ENCODE measurements at places on chromosomes 2 and 18.

GRCh38 chr2:184359379-184359778, 238.9 kb upstream of the ZNF804A start:
- DNase-seq = no peak

DNA sequence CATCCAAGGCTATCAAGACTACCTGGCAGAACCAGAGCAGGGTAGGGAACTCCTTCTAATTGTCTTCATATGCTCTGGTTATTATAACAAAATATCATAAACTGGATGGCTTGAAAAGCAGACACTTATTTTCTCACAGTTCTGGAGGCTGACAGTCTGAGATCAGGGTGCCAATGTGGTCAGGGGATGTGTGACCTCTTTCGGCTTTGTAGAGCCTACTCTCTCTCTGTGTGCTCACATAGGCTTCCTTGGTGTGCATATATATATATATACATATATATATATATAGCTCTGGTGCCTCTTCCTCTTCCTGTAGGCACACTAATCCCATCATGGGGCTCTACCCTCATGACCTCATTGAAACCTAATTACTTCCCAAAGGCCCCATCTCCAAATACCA, 101.6 kb downstream of the ARL6IP6 start:
- no peak for DNase-seq

GRCh38 chr2:150983314-150983897, 278.3 kb downstream of the RBM43 start:
- no peak for DNase-seq

DNA sequence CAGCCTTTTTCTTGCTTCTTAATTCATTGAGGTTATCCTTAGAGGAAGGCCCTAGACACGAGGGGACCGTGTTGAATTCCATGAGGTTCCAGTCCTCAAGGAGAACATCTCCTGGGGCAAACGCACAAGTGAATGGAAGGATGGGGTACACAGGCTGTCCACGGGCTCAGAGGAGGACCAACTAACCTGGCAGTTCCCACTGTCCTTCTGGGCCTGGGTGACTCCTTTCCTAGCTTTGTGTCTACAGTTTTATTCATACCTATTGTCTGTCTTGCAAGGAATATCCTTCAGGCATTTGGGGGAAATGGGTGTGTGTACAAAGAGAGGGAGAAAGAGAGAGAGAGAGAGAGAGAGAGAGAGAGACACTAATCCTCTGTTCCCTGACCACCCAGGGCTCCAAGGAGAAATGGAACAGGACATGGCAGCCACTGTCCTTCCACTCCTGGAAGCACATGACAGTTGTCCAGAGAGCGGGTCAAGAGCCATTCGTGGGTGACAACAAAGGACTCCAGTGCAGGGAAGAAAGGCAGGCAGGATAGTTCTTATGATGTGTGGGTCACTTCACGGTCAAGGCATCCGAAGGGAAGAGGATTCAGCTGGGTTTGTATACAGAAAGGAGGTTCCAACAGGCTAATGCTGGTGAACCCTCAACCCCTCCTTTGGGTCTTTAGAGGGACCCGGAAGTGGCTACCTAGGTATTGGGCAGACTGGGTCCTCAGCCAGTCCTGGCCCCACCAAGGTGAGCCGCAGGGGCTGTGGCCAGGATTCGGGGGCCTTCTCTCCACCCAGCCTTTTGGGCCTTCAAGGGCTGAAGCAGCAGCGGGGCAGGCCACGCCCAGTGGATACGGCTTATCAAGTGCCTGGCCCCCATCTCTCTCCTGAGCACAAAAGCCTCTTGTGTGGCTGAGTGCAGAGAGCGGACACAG, 150.6 kb downstream of the MYCN start:
- no peak for DNase-seq

DNA sequence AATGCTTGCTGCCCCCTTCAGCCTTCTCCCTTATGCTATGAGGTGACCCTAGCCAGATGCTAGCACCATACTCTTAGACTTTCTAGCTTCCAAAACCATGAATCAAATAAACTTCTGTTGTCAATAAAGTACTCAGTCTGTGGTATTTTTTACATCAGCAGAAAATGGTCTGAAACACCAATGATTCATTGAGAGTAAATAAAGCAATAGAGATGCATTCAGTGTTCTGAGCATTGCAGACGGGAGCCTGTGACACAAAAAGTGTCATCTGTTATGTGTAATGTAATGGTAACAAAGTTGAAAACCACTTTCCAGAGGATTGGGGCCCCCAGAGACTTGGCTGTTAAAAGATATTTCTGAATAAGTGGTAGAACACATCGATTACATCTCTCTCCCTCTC, 758.0 kb upstream of the NRXN1 start:
- no peak for DNase-seq

DNA sequence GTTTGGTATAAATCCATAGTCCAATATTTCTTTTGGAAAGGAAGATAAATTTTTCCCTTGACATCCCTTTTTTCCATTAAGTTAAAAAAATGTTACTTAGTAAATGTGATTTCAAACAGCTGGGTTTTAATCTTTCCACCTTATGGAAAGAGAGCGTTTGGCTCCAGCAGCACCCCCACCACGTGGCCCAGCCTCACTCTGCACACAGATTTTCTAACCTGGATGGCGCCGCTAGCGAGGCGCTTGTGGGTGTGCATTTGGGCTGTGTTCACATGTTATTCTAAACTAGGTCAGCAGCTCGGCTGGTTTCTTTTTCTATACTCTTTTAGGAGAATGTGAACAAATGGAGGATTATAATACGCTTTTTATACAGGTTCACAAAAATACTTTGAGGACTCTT, 218.0 kb downstream of the LDLRAD4 start:
- peak; percentile 77 for DNase-seq

DNA sequence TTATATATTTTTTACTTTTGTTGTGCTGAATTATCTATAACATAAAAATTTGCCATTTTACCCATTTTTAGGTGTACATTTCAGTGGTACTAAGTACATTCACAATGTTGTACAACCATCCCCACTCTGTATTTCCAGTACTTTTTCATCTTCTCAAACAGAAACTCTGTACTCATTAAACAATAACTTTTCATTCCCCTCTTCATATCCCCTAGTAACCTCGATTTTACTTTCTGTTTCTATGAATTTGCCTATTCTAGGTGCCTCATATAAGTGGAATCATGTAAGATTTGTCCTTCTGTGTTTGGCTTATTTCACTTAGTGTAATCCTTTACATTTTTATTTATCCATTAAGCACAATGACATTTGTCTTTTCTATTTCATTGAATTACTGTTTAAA, 51.3 kb downstream of the GTF2A1L start:
- DNase-seq = no peak

- DNase-seq = no peak
Measured at GRCh38 chr2:186882511-186883071, 33.6 kb upstream of the ZSWIM2 start.

DNA sequence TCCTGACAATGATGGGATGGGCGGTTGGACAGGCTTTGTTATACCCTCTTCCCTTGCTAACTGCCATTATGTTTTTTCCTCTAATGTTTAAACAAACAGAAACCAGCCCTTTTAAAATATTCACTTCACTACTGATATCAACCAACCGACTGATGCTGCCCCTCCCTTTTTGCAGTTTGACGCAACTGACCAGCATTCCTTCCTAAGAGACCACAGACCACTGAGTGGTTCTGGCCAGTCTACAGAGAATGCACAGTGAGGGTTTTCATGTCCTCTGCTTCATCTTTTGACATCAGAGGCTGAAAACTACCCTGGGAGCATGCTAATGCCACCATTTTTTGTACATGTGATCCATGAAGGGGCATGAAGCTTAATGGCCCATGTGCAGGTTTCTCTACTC, 85.3 kb downstream of the CYP26B1 start:
- no peak for DNase-seq

DNA sequence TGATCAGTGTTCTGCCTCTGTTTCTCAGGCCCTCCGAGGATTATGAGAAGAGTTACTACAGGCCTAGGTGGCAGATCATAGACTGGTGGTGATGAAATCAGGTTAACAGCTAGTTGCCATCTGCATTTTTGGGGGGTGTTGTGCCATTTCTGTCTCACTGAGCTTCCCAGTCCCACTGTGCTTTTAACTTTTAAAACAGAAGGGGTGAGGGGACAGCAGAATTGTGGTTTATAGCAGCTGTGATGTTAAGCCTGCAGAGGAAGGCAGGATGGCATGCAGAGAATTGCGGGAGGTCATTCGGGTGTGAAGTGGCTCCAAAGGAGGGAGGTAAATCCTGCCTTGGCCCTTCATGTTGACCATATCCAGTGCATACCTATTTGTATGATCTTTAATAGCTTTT, 5.0 kb downstream of the CAB39 start:
- DNase-seq = no peak

- DNase-seq = no peak
Measured at GRCh38 chr2:73092146-73092783, 20.5 kb downstream of the RAB11FIP5 start.

GRCh38 chr2:233288663-233289062, 19.0 kb upstream of the SAG start:
- DNase-seq = no peak

GRCh38 chr2:72533765-72534164, 292.1 kb downstream of the EXOC6B start:
- DNase-seq = no peak

- no peak for DNase-seq
Measured at GRCh38 chr18:56388571-56388970, 249.8 kb downstream of the TXNL1 start.

DNA sequence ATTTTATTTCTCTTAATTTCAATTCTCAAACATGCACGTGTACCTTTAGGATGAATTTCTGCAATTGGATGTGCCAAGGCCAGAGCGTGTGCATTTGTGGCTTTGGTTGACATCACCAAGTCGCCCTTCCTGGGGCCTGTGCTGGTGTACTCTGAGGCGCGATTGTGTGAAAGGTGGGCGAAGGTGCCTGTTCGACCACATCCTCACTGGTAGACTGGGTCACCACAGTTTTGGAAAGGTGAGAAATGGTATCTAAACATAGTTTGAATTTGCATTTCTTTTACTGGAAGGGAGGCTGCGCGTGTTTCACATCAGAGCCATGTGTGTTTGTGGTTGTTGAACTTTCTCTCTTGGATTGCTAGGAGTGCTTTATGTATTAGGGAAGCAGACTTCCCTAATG, 89.8 kb downstream of the LDLRAD4 start:
- DNase-seq = peak; percentile 20

- no peak for DNase-seq
Measured at GRCh38 chr2:29942711-29943110, 21.3 kb upstream of the ALK start.

DNA sequence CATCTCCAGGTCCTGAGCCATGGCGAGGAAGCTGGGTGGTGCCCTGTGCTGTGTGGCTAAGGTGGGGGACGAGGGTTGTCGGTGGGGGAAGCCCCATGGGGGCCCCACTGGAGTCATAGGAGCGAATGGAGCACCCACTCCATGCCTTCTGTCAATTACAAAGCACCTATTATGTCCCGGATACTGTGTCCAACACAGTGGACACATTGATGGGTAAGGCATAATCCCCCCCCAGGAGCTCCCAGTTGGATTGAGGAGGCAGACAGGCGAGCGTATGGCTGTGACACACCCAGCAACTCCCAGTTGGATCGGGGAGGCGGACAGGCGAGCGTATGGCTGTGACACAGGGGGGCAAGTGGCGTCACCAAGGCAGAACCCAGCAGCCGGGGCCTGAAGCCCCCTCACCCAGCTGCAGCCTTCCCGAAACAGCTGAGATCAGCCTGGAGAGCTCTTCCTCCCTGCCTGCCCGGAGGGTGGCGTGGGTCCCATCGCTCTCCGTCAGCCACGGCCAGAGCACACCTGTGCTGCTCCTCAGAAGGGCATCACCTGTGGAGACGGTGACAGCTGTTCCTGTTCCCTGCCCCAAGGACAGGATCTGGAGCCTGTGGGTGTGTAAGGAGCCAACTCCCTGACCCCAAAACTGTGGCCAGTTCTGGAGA, 69.6 kb downstream of the HPCAL1 start:
- no peak for DNase-seq

DNA sequence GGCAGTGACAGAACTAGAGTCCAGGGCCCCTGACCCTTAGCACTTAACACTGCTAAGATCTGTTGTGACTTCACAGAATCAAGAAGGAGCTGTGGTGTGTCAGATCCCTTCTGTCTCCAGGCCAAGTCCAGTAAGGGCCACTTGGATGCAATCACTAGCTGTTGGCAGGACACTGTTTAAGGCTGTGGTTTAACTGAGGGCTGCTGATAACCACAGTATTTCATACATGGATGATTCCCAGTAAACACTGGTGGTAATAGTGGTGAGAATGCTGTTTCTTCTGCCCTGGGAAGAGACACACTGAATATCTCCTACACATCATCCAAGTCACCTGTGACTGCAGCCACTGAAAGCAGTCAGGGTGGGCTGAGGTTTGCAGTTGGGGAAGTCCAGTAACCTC, 77.7 kb upstream of the FBXO11 start:
- DNase-seq = no peak

GRCh38 chr2:160252278-160252887, 52.3 kb upstream of the ITGB6 start:
- DNase-seq = no peak

DNA sequence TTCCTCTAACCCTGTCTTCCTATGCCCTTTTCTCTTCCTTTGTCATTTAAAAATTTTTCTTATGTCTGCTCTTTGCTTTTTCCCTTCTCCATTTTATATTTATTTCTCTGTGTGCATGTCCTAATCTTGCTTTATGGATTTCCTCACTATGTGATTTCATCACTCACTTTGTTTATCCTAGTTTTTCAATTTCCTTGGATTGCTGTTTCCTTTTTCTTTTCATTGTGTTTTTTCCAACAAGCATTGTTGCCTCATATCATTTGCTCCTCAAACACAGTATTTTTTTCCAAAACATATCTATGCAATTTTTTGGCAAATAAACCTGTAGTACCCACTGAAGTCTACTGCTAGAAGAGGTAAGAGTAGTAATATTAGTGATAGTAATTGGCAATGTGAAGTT, 67.4 kb upstream of the PNPT1 start:
- no peak for DNase-seq

- no peak for DNase-seq
Measured at GRCh38 chr2:38491436-38491835, 111.3 kb downstream of the HNRNPLL start.

- DNase-seq = no peak
Measured at GRCh38 chr18:79947054-79947755, 4.2 kb downstream of the SLC66A2 start.

GRCh38 chr2:203585516-203585915, 50.4 kb upstream of the RAPH1 start:
- no peak for DNase-seq

- DNase-seq = no peak
Measured at GRCh38 chr2:152369176-152369860, 34.3 kb downstream of the FMNL2 start.

DNA sequence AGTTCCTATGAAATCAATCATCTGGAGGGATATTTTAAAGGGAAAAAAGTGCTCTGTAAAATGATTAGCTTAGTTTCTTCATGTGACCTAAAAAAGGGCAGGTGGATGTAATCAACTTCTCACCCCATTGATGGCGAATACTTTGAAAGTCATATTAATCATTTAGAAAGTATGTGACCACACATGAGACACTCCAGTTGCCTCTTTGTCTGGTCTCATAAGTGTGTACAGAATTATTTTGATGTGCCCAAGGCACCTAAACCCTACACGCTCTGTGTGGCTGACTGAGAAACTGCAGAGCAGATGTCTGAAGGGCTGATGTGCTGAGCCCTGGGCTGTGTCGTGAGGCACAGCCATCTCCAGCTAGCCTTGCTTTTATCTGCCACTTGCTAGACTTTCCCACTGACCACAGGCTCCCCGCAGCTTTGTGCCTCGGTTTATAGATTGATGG, 26.9 kb downstream of the SGPP2 start:
- DNase-seq = no peak

- DNase-seq = no peak
Measured at GRCh38 chr2:200762127-200762526, 49.6 kb upstream of the BZW1 start.
